ENCODE measurements at places on chromosomes 3 and 15.

- DNase-seq: peak; percentile 78
Measured at GRCh38 chr15:31352911-31353811, 26.5 kb downstream of the KLF13 start.

DNA sequence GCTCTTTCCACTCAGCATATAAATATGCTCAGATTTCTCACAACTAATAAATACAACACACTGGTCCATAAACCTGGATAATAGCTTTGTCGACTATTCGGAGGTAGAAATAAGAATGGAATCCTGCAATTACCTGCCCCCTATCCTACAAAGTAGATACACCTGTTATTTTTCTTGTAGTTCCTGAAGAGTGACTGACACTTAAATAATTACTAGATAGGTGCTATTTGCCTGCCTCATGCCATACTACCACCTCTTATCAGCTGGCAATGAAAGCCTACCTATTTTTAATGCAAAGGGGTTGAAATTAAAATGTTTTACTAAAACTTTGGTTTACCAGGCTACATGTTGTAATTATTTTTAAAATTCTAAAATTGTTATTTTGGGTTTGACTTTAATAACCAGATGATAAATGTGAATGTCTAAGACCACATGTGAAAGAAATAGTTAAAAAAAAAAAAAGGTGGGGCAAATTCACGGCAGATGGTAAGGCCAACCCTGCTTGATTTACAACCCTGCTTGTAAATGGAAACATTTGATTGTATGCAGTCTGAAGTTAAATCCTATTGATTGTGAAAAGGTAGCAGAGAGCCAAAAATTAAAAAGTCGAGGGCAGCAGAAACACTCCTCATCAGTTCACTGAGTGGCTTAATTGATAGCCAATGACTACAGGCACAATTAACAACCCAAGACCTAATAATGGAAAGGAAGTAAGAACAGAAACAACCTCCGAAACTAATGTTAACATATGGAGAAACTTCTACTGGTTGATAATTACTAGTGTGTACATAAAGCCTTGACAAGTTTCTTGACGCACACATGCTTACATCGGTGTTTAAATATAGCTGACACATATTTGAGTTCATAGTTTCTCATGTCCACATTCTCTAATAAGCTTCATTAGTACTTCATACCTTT is 8.9 kb downstream of the PEAK1 start:
- DNase-seq: no peak

GRCh38 chr3:105608623-105609022 is 241.9 kb downstream of the ALCAM start:
- no peak for DNase-seq

DNA sequence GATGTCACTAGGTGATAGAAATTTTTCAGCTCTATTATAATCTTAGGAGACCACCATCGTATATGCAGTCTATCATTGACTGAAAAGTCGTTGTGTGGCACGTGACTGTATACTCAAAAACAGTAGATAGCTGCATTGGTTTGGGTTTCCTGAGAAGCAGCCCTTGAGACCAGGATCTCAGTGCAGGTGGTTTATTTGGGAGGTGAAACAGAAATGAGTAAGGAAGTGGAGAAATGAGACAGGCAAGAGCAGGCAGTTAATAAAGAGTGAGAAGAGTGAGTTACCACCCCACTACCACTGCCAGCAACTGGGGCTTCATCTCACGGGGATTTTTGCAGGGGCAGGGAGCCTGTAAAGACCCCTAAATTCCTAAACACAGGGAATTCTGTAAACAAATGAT is 221.0 kb downstream of the SHQ1 start:
- no peak for DNase-seq

DNA sequence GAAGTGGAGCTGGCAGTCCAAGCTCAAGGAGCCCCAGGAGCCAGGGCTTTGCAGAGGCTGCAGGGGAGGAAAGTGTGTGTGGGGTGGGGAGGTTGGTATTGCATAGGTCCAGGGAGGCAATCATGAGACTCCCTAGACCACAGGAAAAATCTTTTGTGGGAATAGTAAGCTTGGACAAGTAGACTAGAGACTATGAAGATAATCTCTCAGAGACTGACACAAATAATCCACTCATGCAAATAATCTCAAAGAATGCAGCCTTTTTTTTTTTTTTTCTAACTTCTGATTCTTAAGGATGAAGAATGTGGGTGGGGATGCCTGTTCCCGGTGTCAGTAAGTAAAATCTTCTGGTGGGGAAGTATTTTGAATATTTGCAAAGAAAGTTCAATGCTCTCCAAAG is 113.7 kb downstream of the GREM1 start:
- no peak for DNase-seq

- no peak for DNase-seq
Measured at GRCh38 chr3:149678351-149678950, 20.6 kb upstream of the WWTR1 start.

- no peak for DNase-seq
Measured at GRCh38 chr3:23682646-23683045, 123.1 kb upstream of the UBE2E1 start.

DNA sequence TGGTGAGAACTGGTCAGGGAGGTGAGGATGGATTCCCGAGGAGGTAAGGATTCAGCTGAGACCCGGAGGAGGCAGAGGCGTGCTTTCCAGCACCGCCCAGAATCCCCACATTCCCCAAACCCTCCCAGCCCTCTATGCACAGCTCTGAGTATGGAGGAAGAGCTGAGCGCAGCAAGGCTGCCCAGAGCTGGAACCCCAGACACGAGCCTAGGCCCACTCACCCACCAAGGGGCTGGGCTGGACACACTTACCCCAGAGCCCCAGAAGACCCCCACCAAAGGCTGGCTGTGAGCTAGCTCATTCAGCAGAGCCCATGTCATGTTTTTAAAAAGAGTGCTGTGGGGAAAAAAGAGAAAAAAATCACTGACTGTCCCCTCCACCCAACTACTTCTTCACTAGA is 271.5 kb downstream of the XXYLT1 start:
- DNase-seq: no peak

DNA sequence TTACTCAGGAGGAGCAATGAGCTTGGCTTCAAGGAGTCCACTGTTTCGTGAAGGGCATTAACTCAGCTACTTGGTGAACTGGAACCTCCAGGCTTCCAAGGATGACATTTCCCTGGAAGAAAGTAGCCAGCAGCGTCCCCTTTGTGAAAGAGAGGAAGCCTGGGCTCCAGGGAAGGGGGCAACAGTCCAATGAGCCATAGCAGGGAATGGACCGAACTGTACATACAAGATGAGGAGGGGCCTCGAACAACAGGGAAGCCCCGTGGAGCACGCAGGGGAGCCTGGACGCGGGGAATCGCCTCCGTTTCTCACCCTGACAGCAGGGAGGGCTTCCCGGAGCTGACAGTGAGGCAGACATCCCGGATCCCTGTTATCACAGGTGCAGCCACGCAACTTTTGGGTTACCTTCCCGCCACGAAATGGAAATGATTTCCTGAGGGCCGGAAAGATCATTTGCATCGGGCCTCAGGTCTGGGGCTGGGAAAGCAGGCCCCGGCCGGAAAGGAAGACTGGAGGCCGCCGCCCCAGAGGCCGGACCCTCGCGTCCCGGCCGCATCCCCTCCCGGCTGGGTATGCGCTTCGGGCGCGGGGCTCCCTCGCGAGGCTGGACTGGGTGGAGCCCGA is 475 bp upstream of the SPINT1 start:
- DNase-seq: no peak

GRCh38 chr3:31248563-31248992 is 284.1 kb upstream of the STT3B start:
- no peak for DNase-seq

GRCh38 chr3:23864931-23865330 is 51.9 kb downstream of the NKIRAS1 start:
- no peak for DNase-seq

- DNase-seq: peak; percentile 67
Measured at GRCh38 chr3:72738752-72739530, 109.3 kb downstream of the SHQ1 start.

- DNase-seq: no peak
Measured at GRCh38 chr15:41367418-41367817, 34.7 kb downstream of the NUSAP1 start.

- peak; percentile 53 for DNase-seq
Measured at GRCh38 chr15:40894681-40895448, 615 bp downstream of the VPS18 start.

GRCh38 chr3:107184375-107184774 is 192.9 kb upstream of the CCDC54 start:
- no peak for DNase-seq

DNA sequence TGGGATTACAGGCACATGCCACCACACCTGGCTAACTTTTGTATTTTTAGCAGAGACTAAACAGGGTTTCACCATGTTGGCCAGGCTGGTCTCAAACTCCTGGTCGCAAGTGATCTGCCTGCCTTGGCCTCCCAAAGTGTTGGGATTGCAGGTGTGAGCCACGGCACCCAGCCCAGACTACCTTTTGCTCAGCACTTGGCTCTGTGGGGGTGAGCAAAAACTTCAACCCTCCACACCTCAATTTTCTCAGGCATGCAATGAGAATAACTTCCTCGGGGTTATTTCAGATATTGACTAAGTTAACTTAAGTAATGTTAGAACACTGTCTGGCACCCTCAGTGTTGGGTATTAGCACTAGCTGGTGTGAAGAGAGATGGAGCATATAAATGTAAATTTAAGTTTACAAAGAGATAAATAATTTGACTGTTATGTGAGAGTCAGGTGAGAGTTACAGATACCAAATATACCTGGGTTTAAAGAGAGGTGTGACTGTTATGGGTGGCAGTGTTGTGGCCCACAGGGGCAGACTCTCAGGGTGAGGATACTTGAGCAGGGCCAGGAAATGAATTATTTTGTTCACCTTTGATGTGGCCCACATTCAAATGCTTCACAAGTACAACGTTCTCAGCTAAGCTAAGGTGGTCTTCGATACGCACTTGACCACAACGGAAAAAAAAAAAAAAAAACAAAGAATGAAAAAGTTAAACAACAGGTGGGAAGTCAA is 29.0 kb downstream of the CPOX start:
- no peak for DNase-seq

DNA sequence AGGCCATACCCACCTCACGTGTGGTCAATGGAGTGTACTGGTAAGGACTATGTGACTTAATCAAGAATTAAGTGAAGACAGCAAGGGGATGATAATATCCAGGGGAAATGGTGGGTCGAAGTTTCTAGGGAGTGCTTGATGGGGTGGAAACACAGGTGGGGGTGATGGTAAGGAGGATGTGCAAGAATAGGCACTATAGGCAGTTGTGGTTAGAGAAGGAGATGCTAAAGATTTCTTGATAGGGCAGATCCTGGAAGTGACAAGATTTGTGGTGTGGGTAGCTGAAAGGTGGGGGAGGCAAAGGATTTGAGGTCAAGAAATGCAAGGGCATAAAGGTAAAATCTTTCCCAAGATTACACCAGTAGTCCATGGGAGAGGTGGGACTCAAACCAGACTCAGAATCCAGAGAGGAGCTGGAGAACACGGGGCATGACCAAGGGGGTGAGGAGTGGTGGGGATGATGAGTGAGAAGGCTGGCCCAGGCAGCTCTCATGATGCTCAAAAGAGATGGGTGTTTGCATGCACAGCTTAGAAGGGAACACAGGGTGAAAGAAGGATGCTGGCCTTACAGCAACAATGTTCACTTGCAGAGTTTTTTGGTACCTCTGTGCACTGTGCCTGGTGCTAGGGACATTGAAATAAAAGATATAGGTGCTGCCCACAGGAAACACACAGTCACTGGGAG is 78.4 kb downstream of the CCR1 start:
- no peak for DNase-seq

DNA sequence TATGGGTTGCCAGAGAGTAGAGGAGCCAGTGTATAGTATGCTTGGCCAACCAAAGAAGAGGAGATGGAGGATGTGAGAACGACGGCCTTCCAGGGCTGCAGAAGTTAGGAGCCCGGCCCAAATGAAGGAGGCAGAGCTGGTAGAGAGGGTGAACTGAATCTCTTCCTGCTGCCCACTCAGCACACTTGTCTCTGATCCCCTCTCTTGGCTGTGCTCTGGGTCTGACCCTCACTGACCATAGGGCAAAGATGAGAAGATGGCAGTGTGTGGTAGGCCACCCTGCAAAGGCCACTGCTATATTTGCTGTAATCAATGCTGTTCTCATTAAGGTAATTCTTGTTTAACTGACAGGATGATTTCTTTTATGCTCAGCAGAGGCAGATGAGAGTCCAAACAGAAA is 256.0 kb downstream of the OCA2 start:
- no peak for DNase-seq

Data from transverse colon (tissue), 4 donors.